H9 (cell line): ENCODE measurements at places on chromosomes 1 and 21. TPM values are rescaled to one million over a fixed set of nuclear protein-coding genes. Genes with fewer than 3 reads are reported as not detected.

COL16A1 gene
- 6.2 and 6.5 TPM in 2 replicates for total RNA-seq

SHE gene
- total RNA-seq, result 0.35 and 0.48 TPM in 2 replicates

GRCh38 chr1:74271503-74271902, 36.3 kb downstream of the TNNI3K start:
- no peak for DNase-seq

GRCh38 chr21:17550671-17551308, 37.9 kb downstream of the CXADR start:
- no peak for DNase-seq

GRCh38 chr1:17545356-17545755, 5.9 kb downstream of the ARHGEF10L start:
- no peak for DNase-seq

- no peak for DNase-seq
Measured at GRCh38 chr1:45722809-45723208, 27.6 kb downstream of the IPP start.

DNA sequence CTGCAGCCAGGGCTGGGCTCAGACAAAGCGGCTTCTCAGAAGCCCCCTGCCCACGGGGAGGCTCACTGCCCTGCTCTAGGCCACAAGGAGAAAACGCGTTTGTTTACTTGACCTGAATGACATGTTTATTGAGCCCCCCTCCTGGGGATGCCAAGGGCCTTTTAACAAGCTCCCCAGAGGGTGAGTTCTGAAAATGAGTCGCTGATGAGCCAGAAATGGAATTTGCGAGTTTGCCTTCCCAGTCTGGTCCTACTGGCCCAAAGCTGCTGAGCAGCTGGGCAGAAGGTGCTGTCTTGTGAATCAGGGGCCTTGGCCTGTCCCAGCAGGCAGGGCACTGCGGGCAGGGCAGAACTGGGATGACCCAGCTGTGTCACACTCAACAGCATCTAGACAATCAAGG, 120.6 kb downstream of the SYF2 start:
- no peak for DNase-seq

CD55 gene
- 17.3 and 18.3 TPM in 2 replicates for total RNA-seq

GRCh38 chr1:102580806-102581205, 527.5 kb downstream of the COL11A1 start:
- no peak for DNase-seq

CASZ1 gene
- 2.3 and 3.9 TPM in 2 replicates for total RNA-seq

DNA sequence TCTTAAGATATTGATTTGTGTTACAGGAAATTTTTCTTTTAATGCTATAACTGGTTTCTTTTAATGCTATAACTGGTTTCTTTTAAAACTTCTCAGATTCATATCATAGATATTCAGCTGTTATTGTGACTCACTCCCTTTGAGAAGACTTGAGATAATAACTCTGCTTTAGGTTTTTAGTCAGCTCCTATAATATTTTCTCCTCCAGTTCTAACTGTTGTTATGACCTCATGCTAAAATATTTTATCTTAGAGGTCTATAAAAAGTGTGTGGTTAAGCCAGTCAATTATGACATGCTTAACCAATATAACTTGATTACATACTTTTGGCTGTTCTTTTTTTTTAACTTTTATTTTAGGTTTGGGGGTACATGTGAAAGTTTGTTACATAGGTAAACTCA, 280.2 kb downstream of the PTGER3 start:
- DNase-seq, result no peak

- DNase-seq, result no peak
Measured at GRCh38 chr1:6918186-6918924, 133.1 kb downstream of the CAMTA1 start.

GRCh38 chr21:42539931-42540343, 26.3 kb downstream of the SLC37A1 start:
- peak; percentile 60 for DNase-seq

OXCT2 gene
- total RNA-seq, result 3.7 and 4.3 TPM in 2 replicates

DNA sequence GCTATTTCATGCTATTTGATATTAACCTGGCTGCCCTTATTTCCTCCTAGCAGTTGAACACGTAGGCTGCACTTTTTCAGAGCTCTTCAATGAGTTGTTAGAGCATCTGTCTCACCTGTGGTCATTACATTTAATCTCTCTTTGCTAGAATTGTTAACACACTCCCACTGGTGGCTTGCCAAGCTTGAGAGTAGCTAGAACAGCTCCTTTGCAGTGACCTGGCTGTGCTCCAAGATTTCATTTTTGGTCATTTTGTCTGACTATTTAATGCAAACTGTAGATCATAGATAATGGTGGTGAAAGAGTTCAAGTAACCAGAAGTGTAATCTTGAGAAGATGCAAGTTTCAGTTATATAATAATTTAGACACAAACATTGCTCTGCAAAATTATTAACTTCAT, 105.6 kb downstream of the LRRC7 start:
- DNase-seq, result no peak

GRCh38 chr1:2845869-2846268, 44.4 kb upstream of the TTC34 start:
- DNase-seq, result no peak

DNA sequence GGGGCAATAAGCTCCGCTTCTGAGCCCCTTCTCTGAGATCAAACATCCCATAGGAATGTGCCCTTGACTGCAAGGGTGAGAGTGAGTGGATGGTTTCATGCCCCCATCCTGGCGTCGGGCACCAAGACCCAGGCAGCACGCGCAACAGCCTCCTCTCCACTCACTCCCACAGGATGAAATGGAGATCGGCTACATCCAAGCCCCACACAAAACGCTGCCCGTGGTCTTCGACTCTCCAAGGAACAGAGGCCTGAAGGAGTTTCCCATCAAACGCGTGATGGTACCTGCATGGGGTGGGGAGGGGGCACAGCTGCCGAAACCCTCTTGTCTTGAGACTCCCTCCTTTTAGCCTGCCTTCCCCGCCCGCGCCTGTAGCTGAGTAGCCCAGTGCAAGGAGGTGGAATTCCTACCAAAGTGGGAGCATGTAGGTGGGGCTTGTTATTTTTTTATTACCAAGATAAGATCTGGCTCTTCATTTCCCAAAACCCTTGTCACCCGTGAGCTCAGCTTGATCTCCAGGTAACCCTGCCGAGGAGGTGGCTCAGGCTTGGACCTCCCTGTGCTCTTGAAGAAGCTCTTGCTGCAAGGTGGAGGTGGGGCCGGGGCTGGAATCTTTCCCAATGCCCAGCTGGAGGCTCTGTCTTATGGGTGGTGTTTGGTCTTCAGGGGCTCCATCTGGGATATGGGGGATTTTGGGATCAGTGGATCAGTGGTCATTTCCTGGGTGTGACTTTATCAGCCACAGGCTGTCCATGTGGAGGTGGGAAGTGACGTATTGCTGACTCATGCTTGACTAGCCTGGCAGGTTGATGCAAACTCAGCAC, 24.0 kb upstream of the PADI6 start:
- peak; percentile 29 for DNase-seq

DNA sequence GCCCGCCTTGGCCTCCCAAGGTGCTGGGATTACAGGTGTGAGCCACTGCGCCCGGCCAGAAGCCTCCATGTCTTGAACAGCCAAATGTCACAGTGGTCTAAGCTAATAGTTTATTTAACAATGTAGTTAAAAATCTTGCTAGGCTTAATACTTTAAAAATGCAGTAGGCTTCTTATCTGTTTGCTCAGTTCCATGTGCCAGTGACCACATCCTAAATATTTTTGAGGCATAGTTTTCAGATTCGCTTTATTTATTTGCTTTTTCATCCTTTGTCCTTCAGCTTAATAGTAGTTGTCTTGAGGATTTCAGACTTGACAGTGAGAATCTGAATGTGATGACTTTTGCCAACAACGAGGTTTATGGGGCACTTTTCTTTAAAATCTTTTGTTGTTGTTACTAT, 59.9 kb upstream of the PRRX1 start:
- no peak for DNase-seq
